CD4-positive, alpha-beta T cell treated with Interleukin-6 for 4 hours (primary cell): ENCODE measurements at places on chromosomes 5 and 9.
A peak's percentile ranks its signal among the peaks of the same experiment; 100 is the strongest.

GRCh38 chr5:62134811-62135210 is 171.2 kb upstream of the KIF2A start:
- no peak for DNase-seq

- no peak for DNase-seq
These were observed 443.0 kb downstream of the ACTL7B start for GRCh38 chr9:108412755-108413154.

- DNase-seq: no peak
These were observed 68.5 kb upstream of the RAI14 start for GRCh38 chr5:34587355-34588241.

DNA sequence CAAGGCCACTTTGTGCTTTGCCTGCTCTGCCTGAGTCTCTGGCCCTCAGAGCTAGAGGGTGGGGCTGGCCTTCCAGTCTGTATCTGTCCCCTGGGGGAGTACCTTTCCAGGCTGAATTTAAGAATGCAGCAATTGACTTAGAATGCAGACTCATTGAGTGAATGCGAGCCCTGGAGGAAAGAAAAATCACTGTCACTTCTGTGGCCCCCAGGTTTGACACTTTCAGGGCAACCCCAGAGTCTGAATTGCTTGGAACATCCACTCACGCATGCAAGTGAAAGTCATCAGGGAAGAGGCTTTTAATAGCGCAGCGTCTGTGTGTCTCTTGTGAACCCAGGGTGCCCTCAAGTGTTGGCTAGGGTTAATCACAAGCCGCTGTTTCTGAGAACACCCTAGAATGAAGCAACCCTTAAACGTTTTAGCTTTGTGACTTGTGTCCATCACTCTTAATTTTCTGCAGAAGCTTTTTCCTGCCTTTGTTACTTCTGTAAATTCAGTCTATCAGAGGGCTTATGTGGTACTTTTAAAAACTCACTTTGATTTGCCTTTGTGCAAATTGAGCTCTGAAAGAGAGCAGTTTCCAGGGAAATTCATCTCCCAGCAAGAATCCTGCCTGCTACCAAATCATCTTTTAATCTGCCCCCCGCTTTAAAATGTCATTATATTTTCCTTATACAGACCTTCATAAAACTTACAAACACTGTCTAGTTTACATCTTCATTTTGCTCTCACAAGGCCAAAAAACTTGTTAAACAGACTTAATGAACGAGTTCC is 146.8 kb upstream of the IQGAP2 start:
- peak; percentile 65 for DNase-seq

DNA sequence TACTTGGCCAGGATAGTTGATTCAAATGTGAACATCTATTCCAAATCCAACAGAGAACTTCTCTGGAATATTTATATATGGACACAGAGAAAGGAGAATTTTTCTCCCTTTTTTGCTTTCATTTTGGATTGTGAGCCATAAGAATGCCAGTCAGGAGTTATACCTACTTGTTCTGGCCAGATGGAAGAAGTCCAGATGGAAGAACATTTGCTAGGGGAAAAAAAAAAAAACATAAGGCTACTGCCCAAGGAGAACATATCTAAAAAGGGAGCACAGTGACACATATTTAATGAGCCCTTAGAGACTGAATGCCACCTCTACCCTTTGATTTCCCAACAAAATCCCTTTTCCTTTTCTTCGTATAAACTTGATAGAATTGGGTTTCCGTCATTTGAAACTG is 61.7 kb upstream of the PPP2R2B start:
- DNase-seq: no peak

DNA sequence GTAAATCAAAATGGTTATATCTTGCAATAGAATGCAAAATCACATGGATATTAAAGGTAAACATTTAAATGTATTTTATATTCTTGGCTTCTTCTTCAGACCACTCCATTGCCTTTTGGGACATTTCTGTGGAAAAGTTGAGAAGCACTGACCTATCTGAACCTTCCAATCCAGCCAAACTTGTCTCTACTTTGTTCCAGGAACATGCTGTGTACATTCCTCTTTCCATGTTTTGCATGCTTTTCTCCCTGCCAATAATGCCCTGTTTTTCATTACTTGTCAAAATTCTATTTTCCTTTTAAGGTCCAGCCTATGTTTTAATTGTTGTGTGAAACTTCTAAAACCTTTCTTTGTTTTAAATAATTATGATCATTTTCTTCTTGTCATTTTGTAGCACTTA is 28.3 kb downstream of the JAK2 start:
- no peak for DNase-seq

DNA sequence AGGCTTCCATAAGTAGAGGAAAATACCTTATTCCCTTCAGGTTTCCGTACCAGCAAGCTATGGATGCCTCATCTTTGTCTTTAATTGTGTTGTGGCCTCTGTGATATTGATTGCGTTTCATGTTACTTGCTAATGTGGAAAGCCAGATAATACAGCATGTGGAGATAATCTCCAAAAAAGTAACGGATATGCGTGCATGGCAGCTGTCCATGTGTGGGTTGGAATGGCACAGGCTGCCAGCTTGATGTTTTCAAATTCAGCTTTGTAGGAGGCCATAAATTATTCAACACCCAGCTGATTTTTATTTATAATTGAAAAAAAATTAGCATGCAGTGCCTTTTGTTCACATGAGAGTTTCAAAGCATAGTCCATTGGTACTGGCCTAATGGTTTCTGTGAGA is 144.9 kb downstream of the GIN1 start:
- no peak for DNase-seq

GRCh38 chr9:94080249-94080648 is 4.0 kb upstream of the PTPDC1 start:
- no peak for DNase-seq

DNA sequence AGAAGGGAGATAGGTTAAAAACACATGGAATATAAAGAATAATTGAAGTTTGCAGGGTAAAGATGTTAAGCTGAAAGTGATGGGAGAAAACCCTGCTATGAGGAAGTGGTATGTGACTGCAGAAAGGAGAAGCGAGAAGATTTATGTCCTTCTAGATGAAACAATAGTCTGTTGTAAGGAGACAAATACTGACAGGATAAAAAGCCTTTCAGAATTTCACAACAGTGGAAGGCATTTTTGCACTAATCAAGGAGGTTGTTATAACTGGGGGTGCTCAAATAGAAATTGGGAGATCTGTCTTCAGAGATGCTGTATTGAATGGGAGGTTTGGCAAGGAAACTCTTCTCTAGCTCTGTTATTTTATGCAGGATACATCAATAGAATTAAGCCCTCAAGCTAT is 69.6 kb downstream of the NMUR2 start:
- no peak for DNase-seq

- DNase-seq: no peak
These were observed 138.4 kb upstream of the ABCA1 start for GRCh38 chr9:105066275-105066865.

DNA sequence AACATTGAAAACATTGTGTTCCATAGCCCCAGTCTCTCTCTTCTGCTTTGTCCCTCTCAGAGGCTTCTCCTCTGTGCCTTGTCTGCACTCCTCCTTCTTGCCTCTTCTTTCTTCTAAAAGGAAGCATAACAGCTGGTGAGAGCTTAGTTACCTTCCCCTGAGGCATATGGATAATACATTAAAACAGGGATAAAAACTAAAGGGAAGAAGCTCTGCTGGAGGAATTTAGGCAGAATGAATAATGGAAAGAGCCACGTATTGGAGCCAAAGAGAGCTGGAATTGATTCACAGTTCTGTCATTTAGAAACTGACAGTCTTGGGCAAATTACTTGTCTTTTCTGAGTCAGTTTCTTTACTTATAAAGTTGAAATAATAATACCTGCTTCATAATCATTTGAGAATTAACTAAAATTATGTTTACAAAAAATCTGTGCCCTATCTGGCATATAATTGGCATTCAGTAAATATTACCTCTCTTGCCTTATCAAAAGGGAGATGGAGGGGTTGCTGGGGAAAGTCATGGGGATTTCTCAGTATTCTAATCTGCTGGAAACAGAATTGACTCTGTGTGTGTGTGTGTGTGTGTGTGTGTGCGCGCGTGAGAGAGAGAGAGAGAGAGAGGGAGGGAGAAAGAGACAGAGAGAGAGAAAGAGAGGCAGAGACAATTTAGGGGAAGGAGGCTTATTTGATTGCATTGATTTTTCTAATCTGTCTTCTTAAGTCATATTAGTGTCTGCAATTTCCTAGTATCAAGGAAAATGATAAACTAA is 20.2 kb downstream of the ZNF474 start:
- no peak for DNase-seq
